Mammary microvascular endothelial cell (primary cell): ENCODE measurements at places on chromosomes 3 and 15. TPM values are rescaled to one million over a fixed set of nuclear protein-coding genes. Genes with fewer than 3 reads are reported as not detected.

SCAPER gene
- 4.9 and 6.9 TPM in 2 replicates for total RNA-seq

ZCWPW2 gene
- total RNA-seq: 0.47 TPM in 1 of 2 replicates, not detected in the other

MKRN3 gene
- total RNA-seq: 0.07 TPM in 1 of 2 replicates, not detected in the other

PIGB gene
- total RNA-seq: 14.9 and 15.1 TPM in 2 replicates

ATP13A3 gene
- total RNA-seq: 174 and 180 TPM in 2 replicates

CPA3 gene
- total RNA-seq: 0.33 and 2.3 TPM in 2 replicates

CNTN6 gene
- total RNA-seq: not detected in 2 replicates

HCLS1 gene
- total RNA-seq: 82.7 and 84.5 TPM in 2 replicates

PIAS1 gene
- 8.0 and 10.3 TPM in 2 replicates for total RNA-seq

FBN1 gene
- total RNA-seq: 29.1 and 31.7 TPM in 2 replicates

IQCH gene
- 1.1 and 1.7 TPM in 2 replicates for total RNA-seq

TCAIM gene
- total RNA-seq: 24.1 and 26.8 TPM in 2 replicates

SLC22A13 gene
- total RNA-seq: 0.07 TPM in 1 of 2 replicates, not detected in the other

CFAP44 gene
- total RNA-seq: 0.53 and 0.64 TPM in 2 replicates

GOLGA6L25 gene
- total RNA-seq: not detected in 2 replicates

PLXNB1 gene
- 9.3 and 17.1 TPM in 2 replicates for total RNA-seq

CNTN3 gene
- total RNA-seq: not detected in 2 replicates

CIP2A gene
- total RNA-seq: 27.8 and 29.7 TPM in 2 replicates

INSYN1 gene
- total RNA-seq: not detected in 2 replicates

PLCL2 gene
- 8.9 and 9.1 TPM in 2 replicates for total RNA-seq

PIGX gene
- 10.8 and 21.2 TPM in 2 replicates for total RNA-seq

C15orf62 gene
- 0.13 and 0.15 TPM in 2 replicates for total RNA-seq

TGM5 gene
- not detected in 2 replicates for total RNA-seq

REC114 gene
- total RNA-seq: not detected in 2 replicates

LNP1 gene
- 0.69 and 1.2 TPM in 2 replicates for total RNA-seq

GATA2 gene
- total RNA-seq: 52.0 and 66.8 TPM in 2 replicates

ROPN1 gene
- not detected in 2 replicates for total RNA-seq

CCR9 gene
- total RNA-seq: not detected in 2 replicates

STAC gene
- 20.7 and 29.0 TPM in 2 replicates for total RNA-seq

CKMT1B gene
- total RNA-seq: not detected in 2 replicates

HESX1 gene
- total RNA-seq: 0.94 TPM in 1 of 2 replicates, not detected in the other

ARIH2 gene
- total RNA-seq: 53.3 and 72.0 TPM in 2 replicates

CLRN1 gene
- total RNA-seq: not detected in 2 replicates

CLDN16 gene
- total RNA-seq: 0.13 and 0.39 TPM in 2 replicates

SQOR gene
- 66.1 and 68.1 TPM in 2 replicates for total RNA-seq
